Stimulated activated CD4-positive, alpha-beta T cell treated with anti-CD3 and anti-CD28 coated beads, Interleukin-4, amount 100 ng/mL, for 1 hour (primary cell): ENCODE measurements at places on chromosomes 1 and 21.

DNA sequence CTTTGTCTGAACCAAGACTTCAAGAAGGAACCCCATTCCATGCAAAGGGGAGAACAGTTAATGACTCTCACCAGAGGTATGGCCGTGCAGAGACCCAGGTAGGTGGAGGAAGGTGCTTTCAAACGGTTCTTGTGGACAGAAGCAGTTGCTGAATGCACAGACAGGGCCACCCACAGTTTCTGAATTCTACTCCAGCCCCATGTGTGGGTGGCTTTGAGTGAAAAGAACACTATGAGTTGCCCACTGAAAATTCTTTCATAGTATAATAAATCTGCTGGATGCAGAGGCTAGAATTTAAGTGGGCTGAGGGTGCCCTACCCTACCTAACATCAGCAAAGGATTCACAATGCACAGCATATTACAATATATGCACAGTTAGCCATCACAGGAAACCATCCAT, 7.2 kb upstream of the CCDC185 start:
- no peak for DNase-seq

DNA sequence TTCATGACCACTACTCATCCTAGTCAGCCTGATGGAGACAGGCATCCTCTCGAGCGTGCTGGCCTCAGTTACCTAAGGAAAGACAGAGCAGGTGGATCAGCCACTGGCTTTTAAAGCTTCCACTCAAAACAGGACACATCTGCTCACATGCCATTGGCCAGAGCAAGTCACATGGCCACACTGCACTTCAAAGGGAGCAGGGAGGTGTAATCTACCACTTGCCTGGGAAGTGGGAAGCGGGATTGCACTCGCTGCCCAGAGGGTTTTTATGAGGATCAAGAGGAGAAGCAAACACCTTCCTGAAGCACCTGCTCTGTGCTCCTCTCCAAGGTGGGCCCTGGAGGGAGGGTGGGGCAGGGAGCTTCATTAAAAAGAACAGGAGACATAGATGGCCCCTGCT, 108.0 kb downstream of the TAS1R2 start:
- DNase-seq = no peak

DNA sequence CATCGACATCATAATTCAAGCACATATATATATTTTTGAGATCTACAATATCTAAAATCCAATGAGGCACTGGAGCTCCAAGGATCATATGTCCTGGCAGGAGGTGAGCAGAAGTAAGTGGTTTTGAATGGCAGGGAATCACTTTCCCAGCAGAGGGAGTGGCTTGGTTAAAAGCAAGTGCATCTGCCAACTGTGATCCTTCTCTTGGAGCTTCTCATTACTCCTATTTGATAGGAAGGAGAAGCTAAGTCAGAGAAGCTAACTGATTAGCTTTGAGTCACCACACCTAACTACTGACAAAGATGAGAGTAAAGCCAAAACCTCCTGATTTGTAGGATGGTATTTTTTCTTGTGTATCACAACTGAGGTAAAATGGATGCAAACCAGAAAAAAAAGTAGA, 55.0 kb downstream of the ALG14 start:
- DNase-seq = no peak

DNA sequence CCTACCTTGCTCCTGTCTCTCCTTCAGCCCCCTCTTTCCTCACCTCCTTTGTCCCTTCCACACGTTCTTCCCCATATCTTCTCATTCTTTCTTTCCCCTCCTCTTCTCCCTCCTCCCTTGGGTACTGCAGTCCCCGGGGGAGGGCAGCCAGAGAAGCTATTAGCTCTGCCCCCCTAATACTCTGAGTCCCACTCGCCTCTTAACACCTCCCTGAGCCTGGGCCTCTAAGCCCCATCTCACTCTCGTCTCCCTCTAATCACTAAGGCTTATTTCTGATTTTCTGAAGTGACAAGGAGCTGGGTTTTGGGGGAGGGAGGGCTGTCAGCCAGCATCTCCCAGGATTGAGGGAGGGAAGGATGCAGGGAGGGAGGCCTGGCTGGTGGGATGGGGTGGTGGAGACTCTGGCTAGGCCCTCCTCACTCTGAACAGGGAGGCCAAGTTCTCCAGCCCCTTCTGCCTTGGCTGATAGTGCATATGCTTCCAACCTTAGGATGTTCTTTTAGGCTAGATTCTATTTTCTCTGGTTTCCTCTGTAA, 25.6 kb upstream of the DMBX1 start:
- DNase-seq = no peak

DNA sequence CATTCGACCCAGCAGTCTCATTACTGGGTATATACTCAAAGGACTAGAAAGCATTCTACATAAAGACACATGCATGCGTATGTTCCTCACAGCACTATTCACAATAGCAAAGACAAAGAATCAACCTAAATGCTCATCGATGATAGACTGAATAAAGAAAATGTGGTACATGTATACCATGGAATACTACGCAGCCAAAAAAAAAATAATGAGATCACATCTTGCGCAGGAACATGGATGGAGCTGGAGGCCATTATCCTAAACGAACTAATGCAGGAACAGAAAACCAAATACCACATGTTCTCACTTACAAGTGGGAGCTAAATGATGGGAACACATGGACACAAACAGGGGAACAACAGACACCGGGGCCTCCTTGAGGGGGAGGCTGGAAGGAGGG, 43.7 kb downstream of the ELF3 start:
- DNase-seq = no peak

DNA sequence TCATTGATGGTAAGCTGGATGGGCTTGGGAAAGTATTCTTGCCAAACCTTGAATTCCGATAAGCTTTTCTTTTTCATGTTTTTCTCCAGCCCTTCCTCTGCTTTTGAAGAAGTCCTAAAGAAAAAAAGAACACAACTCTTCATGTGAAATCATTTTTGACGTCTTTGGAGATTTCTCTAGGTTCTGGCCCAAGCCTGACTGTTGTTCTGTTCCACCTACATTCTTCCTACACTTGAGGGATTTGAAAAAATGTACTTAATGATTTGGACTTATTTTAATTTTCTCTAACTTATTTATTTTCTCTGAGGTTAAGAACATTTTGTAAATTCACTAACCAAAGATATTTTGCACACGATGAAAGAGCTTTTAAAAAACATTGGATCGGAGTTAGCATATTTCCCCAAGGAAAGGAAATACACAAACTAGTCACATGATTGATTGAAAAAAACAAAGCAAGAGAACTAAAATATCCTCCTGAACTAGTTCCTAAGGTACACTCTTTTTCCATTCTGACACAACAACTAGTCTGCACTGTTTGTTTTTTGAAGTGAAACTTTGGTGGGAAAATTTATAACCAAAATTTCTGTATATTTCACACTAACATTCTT, 82.3 kb downstream of the LTN1 start:
- DNase-seq = no peak

DNA sequence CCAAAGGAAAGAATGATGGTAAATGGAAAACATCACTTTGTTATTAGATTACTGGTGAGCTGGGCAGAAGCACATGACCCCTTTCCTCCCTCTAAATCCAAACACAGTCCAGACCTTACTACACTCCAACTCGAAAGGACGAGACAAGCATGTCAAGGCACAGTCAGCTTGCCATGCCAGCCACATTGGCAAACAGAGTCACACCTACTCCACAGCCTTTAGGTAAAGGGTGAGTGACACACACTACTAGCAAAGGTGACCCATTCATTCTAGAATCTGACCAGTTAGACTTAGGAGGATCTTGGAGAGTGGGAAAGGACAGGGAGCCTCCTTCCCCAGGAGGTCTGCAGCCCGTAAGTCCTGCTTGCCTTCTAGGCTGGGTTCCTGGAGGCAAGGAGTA, 3.0 kb downstream of the SLC44A3 start:
- no peak for DNase-seq

DNA sequence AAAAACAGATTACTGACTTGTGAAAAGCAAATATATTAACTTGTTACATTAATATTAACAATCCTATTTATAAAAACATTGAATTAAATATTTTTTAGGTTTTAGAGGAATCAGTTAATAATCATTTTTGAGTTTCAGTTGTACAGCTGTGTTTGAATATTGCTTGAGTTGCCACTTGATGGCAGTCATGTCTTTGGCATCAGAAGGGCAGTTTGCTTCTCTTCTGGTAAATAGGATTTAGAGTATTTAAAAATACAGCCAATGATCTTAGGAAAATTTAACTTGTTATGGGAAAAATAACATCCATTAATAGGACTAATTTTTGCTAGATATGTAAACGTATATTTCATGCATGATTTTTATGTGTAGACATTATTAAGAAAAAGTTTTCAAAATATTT, 234.1 kb downstream of the NCAM2 start:
- DNase-seq = no peak

GRCh38 chr1:228768355-228769000, 33.2 kb downstream of the RHOU start:
- DNase-seq = no peak

- no peak for DNase-seq
These were observed 92.2 kb downstream of the OSBPL9 start for GRCh38 chr1:51708911-51709760.

DNA sequence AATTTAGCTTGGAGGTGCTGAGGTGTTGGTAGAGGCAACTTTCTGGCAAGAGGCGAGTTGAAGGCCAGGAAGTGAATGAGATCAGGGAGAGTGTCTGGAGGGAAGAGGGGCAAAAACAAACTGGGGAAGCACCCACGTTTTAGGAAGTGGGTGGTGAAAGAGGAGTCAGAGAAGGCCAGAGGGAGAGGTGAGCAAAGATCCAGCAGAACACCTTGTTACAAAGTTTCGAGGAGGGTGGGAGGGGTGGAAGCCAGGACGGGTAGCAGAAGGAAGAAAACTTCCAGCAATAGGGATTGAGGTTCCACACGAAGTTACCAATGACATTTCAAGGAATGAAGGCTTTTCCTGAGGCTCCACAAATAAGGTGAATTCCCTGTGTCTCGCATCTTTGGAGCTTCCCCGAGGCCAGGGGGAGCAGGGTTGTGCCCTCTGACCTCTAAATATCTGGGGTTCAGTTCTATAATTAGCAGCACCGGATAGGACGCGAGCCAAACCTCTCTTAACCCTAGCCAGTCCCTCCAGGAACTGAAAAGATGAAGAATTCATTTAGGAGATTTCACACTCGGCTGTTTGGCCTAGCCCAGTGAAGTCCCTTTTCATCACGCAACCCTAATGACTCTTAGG, 578 bp upstream of the SESN2 start:
- no peak for DNase-seq

GRCh38 chr1:64209221-64209620, 5.8 kb downstream of the UBE2U start:
- no peak for DNase-seq

- no peak for DNase-seq
These were observed 250.9 kb downstream of the BACH1 start for GRCh38 chr21:29549614-29550013.

GRCh38 chr1:87939444-87939843, 610.8 kb downstream of the LMO4 start:
- DNase-seq = no peak
